ENCODE measurements at places on chromosomes 16 and 17.

DNA sequence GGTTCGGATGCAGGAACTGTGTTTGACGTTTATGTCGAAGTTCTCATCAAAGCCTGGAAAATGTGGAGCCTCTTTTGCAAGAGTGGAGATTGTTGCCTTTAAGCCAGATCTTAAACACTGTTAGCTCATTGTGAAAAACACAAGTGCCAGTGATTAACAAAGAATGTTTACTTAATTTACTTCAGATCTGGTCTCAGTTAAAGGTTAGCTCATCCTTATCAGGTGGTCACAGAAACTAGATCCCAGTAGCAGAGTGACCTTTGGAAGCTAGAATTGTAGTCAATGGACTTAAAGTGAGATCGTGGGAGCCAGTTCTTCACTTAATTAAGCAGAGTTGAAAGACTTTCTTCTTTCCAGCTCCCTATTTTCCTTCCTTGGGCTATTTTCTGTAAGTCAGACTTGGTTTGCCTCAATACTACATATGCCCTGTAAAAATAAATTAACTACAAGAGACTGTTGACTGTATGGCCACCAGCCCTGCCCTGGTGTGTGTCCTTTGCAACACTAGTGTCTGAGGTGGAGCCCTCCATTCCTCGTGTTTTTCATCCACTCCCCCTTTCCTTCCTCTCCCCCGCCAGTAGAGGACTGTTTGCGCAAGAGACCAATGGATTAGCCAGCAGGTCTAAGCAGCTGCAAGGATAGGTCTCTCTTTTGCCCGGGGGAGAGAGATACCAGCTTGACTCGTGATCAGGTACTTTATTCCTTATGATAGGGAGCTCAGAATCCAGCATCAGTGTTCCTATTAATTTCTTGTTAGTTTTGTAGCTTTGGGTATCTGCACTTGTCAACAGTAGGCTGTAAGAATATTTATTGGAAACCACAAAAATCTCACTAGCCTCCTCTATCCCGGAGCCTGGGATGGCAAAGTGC, 20.2 kb downstream of the FBXO39 start:
- DNase-seq: no peak

DNA sequence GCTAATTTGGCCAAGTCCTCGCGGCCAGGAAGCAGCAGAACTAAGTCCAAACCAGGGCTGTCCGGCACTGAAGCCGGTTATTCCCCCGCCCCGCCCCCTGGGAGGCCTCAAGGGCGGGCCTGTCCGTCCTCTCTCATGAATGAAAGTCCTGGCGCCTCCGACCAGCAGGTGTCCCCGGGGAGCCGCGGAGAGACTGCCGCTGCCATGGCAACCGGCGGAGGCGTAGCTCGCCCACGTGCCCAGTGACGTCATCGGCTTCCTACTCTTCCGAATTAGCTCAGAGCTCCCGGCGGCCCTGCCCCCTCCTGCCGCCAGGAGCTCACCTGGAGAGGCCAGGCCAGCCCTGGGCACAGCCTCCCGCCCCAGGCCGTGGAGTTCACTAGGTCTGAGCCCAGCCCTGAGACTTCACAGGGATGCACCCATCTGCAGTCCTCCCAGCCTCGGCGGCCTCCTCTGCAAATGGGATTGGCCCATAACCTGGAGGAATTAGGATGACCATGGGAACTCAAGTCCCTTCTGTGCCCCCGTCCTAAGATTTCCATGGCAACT, 1.3 kb downstream of the SPATA2L start:
- DNase-seq: peak; percentile 96

DNA sequence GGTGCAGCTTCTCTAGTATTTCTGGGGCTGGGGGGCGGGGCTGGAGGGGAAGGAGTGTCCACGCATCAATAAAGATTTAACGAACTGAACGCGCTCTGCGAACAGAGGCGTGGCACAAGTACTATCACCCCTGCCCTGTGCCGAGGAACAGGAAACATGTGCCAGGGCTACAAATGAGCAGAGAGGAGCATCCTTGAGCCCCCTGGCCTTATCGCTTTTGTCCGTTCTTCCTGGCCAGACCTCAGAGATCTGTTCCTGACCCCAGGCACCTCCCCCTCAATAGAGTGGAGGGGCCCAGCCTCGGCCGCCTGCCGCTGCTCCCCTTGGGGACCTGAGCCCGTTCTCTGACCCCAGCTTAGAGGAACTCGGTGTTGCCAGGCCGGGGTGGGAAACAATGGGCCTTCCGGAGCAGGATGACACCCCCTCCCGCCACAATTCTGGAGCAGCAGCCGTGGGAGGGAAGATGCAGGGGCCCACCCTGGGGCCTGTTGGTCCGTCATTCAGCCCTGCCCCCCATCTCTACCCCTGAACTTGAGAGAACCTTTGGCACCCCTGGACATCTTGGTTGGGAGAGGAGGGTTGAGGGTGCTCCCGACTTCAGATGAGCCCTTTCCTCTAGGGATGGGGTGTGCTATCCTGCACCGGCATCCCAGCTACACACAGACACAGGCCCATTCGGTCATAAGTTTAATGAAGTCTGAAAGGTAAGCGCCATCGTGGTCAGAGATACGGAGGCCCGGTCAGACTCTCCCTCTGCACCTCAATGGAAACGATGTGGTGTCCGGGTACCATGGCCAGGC, 1.1 kb downstream of the NAA38 start:
- no peak for DNase-seq

DNA sequence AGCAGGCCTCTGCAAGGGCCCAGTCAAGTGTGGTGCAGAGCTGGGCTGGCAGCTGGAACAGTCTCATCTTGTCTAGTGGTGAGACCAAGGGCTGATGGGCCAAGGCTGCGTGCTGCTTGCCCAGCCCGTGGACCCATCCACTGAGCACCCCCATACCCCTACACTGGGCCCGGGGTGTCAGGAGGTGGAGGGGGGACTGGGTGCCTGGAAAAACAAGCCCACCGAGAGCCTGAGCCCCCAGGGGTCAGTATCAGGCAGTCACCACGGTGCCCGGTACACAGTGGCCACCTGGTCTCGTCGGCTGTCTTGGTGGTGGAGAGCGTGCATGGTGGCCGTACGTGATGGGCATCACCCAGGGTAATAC, 238.3 kb downstream of the SEC14L1 start:
- no peak for DNase-seq

GRCh38 chr17:62172492-62173291, 107.6 kb upstream of the MED13 start:
- no peak for DNase-seq

DNA sequence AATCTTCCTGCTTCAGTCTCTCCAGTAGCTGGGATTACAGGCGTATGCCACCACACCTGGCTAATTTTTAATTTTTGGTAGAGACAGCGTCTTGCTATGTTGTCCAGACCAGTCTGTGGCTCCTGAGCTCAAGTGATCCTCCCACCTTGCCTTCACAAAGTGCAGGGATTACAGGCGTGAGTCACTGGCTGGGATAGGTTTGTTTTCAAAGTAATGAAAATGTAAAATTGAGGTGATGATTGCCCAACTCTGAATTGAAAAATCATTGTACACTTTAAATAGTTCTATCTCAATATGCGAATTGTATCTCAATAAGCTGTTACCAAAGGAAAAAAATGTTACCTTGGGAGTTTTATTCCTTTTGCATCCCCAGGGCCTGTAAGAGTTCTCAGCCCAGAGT, 1.2 kb upstream of the AMFR start:
- no peak for DNase-seq

DNA sequence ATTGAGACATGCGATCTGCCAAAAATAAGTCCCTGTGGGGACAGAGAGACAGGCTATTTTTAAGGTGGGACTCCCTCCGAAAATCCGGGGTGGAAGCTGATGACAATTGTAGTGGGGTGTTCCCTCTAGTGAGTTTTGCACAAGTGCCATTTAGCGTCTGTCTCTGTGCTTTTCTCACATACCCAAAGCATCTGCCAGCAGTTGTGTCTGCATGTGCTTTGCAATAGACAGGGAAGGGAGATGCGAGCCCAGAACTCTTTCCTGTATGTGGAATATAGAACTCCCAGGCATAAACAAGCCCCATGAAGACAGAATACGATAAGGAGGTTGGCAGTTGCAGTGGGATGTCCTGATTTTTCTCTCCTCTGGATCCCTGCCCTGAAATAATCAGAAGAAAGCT, 282.7 kb upstream of the XYLT1 start:
- no peak for DNase-seq

DNA sequence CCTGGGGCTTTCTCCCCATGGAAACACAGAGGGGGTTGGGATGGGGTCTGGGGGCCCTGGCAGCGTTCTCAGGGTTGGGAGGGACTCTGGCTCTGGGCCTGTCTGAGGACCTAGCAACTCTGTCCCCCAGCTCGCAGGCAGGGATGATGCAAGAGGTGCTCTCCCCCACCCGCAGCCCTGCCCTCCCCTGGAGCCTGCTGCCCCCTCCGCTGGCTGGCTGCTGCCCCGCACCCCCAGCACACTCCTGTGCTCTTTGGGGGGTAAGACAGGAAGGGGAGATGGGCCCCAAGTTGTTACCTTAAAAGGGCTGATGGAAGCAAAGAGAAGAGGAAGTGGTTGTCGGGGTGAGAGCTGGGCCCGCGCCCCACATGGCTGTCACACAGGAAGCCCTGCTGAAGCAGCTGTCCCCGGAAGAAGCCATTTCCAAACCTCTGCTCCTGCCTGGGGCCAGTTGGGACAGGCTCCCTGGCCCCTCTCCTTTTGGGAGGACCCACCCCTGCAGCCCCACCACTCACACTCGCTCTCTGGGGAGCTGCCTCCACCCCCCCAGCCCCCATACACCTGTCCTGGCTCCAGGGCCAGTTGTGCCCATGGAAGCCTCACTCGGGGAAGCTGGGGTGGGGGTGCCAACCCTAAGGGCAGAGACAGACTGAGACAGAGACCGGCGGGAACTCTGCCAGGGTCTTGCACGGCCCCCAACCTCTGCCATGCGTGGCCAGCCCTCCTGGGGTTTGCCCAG, 2.5 kb downstream of the CORO1A start:
- no peak for DNase-seq
